ENCODE measurements at places on chromosomes 16 and 17. TPM values are rescaled to one million over a fixed set of nuclear protein-coding genes. Genes with fewer than 3 reads are reported as not detected.

- no peak for DNase-seq
These were observed 6.7 kb downstream of the KLHL36 start for GRCh38 chr16:84654998-84655397.

DNA sequence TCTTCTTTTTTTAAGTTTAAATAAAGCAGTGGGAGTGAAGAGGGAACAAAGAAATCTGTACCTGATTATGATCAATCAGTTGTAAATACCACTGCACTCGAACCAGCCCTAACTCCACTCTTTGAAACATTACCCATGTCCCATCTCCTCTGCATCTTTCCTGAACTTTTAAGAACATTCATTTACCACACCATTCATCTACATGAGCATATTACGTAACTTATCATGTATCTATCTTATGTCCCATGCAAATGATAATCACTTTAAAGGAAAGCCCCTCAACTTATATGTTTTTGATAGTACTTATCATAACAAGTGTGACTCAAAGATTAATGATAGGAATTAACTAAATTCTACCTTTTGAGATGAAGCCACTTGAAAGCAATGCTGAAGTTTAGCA is 10.7 kb upstream of the BRIP1 start:
- DNase-seq = no peak

DNA sequence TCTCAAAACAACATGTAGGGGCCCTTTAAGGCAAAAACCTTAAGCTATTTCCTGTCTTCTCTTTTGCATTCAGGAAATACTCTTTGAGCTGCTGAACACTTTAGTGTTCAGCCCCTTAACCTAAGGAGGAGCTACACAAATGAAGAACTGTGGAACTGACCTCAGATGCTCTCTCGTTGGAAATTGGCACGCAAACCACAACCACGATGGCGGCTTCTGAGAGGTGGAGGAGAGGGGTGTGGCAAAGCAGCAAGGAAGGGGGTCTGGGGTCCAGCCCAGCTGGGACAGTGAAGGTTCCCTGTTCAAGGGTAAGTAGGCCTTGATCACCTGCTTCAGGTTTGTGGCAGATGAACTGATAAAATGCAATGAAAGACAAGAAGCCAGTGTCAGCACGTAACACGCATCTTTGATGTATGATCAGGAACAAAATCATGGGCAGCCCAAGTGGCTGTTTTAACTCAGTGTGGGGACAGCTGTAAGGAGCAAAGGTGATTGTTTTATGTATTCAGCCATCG is 291.6 kb upstream of the TNRC6C start:
- DNase-seq = peak; percentile 77

DNA sequence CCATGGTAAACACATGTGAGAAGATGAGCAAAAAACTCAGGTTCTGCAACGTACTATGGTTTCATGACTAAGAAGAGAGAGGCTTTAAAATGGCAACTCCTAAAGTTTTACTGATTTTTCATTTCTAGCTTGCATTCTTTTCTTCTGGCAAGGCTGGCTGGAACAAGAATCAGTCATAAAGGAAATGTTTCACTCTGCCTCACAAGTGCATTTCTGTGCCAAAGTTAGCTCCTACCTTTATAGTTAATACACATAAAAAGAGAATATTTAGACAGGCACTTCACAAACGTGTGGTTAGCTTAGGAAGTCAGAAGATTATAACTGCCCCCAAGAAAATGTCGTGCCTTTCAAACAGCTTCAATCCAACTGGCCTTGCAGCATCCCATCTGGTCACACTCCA is 417.1 kb upstream of the CDH11 start:
- no peak for DNase-seq

KLHL10 gene
- total RNA-seq = not detected

GRCh38 chr17:43562679-43563599 is 16.8 kb upstream of the ETV4 start:
- DNase-seq = no peak

OR3A3 gene
- not detected for total RNA-seq

- peak; percentile 4 for DNase-seq
These were observed 252.1 kb downstream of the PHKB start for GRCh38 chr16:47713225-47713595.

All from activated T-helper 1 cell treated with anti-CD3 and anti-CD28 coated beads, Interleukin-12 subunit alpha, Interleukin-12 subunit beta, Interleukin-2, Interleukin-4 antibody, amounts not matched to agents 30 ng/mL and 10 ng/mL and 1 ng/mL, durations not matched to agents 14 hours and 24 hours and 36 hours (primary cell).